SK-MEL-5 (cell line): ENCODE measurements at places on chromosomes 1 and 21. TPM values are rescaled to one million over a fixed set of nuclear protein-coding genes. Genes with fewer than 3 reads are reported as not detected.

DNA sequence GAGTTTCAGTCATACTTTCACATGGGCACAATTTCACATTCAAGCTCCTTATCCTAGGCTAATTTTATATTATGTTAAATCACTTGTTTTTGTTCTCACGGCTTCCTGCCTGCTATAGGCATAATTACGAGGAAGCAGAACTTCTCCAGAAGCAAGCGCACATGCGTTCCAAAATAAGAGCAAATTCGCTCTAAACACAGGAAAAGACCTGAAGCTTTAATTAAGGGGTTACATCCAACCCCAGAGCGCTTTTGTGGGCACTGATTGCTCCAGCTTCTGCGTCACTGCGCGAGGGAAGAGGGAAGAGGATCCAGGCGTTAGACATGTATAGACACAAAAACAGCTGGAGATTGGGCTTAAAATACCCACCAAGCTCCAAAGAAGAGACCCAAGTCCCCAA lies at the start of gene CORT:
Gene CORT, plus strand, starts transcription at position 281 of the 400 bp plus-strand sequence. CDS start 193 bp downstream, outside the sequence.
- DNase-seq: no peak

GRCh38 chr1:89780721-89781120 lies 40.1 kb upstream of the LRRC8D start:
- DNase-seq: peak; percentile 83

DNA sequence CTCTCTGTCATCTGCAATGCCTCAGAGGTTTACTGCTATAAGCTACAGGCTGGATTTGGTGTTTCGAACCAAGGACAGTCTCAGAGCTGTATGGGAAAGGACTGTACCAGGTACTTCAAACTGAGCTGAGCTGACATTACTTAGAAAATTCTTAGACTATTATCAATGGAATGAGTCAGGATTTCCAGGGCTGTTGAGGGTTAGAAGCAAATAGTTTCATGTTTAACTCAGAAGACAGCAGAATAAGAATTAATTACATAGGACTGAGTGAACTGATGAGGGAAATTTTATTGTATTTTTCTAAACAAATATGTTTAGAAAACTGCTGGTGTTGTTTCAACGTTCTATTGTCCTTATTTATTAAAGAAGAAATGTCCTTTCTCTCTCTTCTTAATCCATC lies 74.3 kb upstream of the CAPZB start:
- no peak for DNase-seq

DNA sequence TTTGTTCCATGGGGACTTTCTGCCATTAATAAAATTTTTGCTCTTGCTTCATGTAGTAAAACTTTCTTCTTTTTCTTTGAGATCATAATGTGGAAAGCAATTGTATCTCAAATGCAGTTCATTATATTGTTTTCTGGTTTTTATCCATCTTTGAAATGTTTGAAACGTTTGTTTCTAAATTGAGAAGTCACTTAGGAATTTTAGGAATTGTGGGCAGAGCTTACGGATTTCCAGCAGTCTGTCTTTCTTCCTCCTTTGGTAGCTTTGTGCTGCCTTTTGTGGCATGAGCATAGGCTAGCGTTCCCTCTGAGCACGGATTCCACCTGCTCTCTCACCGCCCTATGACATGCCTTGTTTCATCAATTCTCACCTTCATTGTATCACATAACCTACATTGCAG lies 2.9 kb upstream of the ST6GALNAC5 start:
- DNase-seq: no peak

DNA sequence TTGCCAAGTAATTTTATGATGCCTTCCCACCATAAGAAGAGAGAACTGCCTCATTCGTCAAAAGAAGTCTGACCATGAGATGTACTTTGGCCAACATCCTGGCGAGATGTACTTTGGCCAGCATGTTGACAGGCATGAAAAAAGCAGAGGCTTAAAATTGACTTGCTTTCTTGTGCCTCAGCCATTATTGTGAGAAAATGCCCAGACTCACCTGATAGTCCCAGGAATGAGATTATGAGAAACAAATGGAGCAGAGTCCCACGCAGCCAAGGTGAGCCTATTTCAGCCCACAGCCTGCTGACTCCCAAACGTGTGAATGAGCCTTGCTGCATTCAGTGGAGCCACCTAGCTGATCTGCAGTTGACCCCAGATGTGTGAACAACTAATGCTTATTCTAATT lies 43.5 kb upstream of the ZNF644 start:
- DNase-seq: no peak

DNA sequence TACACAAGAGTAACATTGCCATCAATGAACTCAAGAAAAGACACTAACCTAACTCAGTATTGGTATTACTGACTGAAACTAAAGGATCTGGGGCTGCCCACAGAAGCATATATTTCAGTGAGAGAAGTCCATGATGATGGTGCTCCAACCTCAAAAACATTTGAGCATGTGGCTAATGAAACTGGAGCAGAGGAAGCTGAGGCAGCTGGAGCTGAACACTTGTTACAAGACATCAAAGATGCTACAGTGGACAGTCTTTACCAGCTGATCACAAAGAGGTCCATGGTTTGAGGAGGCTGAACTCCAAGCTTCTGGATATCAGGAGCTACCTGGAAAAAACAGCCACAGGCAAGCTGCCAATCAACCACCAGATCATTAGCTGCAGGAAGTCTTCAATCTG lies 42.2 kb upstream of the TTC39A start:
- DNase-seq: no peak

- no peak for DNase-seq
Measured at GRCh38 chr1:192984080-192984479, 75.1 kb downstream of the UCHL5 start.

DNA sequence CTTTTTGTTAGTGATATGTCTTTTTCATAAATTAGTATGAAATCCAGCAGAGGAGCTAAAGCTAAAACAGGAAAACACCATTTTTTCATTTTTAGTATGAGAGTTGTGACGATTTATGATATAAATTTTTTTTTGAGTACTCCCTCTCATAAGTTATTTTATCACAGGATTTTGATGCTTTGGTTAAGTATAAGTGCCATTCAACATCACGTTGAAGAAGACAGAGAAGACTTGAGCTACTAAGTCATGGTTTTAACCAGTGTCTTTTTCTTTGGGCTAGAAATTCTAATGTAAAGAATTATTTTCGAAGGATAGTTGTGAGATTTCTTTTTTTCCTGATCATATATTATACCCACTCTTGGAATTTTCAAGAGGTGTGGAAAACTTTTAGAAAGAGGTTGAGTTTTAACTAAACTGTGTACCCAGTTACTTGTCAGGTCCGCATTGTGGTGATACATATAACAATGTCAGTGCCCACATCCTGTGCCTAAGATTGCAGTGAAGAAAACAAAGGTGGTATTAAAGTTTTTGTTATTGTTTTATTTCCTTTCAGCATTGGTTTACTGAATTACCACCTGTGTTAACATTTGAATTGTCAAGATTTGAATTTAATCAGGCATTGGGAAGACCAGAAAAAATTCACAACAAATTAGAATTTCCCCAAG lies 93.8 kb downstream of the USP25 start:
- no peak for DNase-seq

- no peak for DNase-seq
Measured at GRCh38 chr1:234408757-234409156, 35.5 kb downstream of the COA6 start.

- no peak for DNase-seq
Measured at GRCh38 chr1:246828818-246829217, 102.9 kb downstream of the AHCTF1 start.

GRCh38 chr1:234862944-234863515 lies 253.1 kb upstream of the IRF2BP2 start:
- no peak for DNase-seq

DNA sequence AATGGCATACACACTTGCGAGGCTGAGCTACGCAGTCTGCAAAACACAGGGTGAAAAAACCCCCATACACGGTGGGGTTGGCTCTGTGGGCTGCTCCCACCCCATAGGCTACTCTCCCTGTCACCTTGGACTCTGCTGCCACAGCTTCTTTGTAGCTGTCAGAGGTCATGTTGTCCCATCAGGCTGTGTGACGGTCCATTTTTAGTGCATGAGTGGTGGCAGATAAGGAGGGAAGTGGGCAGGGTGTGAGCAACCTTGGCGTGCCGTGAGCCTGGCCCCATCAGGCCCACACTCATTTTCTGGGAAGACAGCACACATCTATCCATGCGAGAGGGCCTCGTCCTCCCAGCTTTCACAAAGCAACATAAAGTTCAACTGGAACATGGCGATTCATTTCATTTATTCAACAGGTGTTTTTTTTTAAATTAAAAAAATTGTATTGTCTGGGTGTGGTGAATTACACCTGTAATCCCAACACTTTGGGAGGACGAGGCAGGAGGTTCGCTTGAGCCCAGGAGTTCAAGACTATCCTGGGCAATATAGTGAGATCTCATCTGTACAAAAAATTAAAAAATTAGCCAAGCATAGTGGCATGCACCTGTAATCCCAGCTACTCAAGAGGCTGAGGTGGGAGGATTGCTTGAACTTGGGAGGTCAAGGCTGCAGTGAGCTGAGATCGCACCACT lies 9.5 kb downstream of the GPR137B start:
- DNase-seq: no peak

- DNase-seq: no peak
Measured at GRCh38 chr1:11851180-11851579, 3.6 kb upstream of the NPPA start.

DNA sequence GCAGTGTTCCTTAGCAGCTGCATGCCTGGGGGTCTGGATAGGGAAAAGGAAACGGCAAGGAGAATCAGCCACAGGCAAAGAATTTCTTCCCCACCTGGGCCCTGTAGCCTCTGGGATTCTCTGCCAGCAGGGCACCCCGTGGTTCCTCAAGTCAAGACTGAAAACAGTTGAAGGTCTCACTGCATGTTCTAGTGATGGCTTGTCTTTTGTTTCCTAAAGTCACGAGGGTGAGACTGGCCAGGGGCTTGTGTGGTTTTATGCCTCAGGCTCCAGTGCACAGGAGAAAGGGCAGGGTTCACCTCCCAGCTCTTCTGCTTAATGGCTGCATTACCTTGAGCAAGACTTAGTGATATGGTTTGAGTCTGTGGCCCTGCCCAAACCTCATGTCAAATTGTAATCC lies 53.2 kb upstream of the B3GALT5 start:
- no peak for DNase-seq

- no peak for DNase-seq
Measured at GRCh38 chr1:221839321-221839720, 97.4 kb upstream of the DUSP10 start.

DNA sequence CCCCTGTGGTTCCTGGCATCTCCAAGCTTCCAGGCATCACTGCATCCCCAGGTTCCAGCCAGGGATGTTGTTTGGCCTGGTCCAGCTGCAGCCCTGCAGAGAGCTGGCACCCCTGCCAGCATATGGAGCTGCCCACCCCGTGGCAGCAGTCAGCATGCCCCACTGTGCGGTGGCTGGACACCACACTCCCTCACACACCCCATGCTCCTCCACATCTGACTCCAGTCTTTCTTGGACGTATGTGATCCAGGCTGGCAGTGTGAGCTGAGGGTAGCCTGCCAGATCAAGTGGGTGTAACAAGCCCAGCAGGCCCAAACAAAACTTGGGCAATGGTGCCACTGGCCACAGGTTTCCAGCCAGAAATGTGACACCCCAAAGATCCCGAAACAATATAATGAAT lies 620.4 kb downstream of the RWDD3 start:
- no peak for DNase-seq

DNA sequence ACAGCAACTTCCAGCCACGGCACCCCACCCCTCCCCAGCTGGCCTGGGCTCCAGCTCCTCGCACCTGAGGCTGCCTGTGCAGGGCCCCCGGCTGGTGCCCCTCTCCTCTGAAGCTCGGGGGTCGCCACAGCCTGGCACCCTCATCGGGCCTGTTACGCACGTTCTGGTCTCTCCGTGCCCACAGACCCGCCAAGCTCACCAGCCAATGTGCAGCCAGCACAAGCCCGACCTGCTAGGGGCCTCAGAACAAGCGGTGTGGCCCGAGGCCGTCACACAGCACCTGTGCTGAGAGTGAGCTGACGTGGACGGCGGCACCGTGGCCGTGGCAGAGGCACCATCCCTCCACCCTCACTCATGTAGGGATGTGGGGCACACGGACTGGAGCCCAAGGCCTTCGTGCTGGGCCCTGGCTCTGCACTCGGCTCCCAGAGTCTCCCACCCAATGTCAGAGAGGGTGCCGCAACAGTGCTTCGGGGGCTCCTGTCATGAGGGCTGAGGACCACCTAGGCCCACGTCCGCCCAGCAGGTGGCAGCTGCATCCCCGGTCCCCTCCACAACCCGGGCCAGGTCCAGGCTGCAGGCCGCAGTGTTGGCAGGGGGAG lies 4.4 kb upstream of the SAMD11 start:
- DNase-seq: no peak

DNA sequence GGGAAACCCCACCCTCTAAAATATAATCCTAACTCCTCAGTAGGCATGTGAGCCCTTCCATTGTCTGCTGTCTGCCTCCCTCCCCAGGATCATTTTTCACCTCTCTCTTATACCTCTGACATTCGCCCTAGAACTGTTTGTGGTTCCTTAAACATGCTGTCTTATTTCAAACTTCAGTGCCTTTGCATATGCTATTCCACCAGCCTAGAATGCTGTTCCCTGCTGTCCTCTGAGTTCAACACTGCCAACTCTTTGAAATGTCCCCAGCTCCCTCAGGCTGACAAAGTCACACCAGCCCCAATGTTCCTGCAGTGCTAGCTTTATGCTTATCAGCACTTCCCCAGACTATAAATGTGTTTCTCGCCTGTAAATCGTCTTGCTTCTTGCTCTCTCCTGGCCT lies 119.5 kb downstream of the HIVEP3 start:
- DNase-seq: no peak

The OMA1 gene
- total RNA-seq: 45.5 and 51.2 TPM in 2 replicates

The MAEL gene
- total RNA-seq: not detected in 2 replicates

The GLUL gene
- total RNA-seq: 262 and 278 TPM in 2 replicates

The PRAMEF10 gene
- not detected in 2 replicates for total RNA-seq

The SPATA1 gene
- 0.93 TPM in 1 of 2 replicates, not detected in the other for total RNA-seq

The MGST3 gene
- 162 and 163 TPM in 2 replicates for total RNA-seq

The DIO1 gene
- not detected in 2 replicates for total RNA-seq

The OR2G3 gene
- total RNA-seq: not detected in 2 replicates

The CD1D gene
- total RNA-seq: not detected in 2 replicates

The DIRAS3 gene
- total RNA-seq: 0.24 and 0.56 TPM in 2 replicates
